NCI-H524 treated with DMSO at 0.1 percent for 48 hours (cell line): ENCODE measurements at places on chromosomes 6 and 20.
A peak's percentile ranks its signal among the peaks of the same experiment; 100 is the strongest.

GRCh38 chr20:57069442-57069841 lies 197.0 kb downstream of the BMP7 start:
- DNase-seq: no peak

DNA sequence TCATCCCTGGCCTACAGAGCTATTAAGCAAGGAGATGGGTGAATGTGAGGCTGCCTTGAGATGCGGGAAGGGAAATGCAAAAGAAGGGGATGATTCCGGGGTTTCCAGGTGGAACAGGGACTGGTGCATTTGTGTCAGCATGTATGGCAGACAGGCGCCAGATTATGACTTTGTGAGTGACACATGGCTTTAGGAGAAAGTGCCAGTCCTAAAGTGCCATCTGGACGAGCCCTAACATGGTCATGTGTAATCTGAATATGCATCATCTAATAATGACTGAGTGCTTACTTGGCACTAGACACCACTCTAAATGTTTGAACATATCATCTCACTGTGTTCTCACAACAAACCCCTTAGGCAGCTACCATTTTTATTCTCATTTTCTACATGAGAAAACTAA lies 195.0 kb upstream of the TSHZ2 start:
- peak; percentile 70 for DNase-seq

DNA sequence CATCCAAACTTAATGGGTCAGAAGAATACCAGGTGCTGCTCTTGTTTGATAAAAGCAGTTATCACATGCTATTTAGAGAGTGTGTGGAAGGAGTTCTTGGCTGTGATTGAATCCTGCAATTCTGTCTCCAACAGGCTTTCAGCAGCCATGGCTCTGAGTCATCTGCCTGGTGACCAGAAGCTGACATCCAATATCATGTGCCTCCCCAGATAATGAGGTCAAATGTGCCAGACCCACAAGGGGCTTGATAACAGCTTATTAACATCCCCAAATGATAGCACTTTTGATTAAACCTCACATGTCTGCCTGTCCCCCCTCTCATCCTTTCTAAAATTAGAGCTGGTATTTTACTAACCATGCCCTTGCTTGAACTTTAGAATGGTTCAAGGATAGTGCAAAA lies 175.7 kb upstream of the PLN start:
- DNase-seq: no peak

DNA sequence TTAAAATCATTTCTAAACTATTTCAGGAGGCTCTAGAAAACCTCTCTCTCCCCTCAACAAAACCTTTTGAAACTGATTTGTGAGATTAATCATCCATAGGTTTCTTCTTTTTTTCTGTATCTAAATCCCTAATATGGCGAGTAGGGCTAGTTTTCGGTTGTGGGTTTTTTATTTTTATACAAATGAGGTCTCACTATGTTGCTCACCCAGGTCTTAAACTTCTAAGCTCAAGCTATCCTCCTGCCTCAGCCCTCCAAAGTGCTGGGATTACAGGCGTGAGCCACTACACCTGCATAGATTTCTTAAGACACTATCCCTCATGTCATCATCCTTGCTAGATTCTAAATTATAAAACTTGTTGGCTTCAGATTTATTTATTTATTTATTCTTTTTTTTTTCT lies 43.9 kb downstream of the ORC3 start:
- DNase-seq: no peak

DNA sequence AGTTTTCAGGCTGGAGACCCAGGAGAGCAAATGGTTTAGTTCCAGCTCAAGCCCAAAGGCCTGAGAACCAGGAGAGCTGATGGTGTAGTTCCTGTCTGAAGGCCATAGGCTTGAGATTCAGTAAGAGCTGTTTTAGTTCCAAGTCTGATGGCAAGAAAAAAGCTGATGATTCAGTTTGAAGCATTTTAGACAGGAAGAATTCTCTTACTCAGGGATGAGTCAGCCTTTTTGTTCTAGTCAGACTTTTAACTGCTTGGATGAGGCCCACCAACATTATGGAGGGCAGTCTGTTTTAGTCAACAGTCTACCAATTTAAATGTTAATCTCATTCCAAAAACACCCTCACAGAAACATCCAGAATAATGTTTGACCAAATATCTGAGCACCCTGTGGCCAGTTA lies 2.5 kb downstream of the ZSCAN26 start:
- no peak for DNase-seq

DNA sequence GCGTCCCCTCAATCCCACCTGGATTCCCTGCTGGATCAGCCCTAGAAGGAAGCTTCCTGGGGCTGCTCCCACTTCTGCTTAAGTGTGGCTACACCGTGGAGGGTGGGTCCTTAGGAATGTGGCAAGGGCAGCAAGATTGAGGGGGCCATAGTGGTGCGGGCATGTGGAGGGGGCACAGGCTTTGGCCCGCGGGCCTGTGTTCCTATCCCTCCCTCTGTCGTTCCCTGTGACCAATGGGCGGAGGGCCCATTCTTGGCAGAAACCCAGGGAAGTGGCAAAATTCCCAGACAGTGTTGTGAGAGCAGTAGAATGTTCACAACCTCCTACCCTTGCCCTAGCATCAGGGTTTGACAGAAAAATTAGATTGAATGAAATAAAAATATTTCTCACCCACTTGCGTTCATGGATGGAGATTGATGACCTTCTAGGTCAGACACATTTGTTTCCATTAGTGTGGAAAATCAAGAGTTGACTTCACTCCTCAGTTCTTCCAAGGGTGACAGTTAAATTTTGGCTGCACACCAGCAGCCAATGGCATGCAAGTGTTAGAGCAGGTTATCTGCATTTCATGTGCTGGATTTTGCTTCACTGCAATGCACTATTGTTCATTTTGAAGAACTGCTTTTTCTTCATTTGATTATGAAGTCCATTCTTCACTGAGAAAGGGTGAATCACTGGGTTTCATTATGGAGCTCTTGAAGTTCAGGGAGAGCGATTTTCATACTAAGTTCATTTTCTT lies 49.3 kb upstream of the AHI1 start:
- DNase-seq: no peak

DNA sequence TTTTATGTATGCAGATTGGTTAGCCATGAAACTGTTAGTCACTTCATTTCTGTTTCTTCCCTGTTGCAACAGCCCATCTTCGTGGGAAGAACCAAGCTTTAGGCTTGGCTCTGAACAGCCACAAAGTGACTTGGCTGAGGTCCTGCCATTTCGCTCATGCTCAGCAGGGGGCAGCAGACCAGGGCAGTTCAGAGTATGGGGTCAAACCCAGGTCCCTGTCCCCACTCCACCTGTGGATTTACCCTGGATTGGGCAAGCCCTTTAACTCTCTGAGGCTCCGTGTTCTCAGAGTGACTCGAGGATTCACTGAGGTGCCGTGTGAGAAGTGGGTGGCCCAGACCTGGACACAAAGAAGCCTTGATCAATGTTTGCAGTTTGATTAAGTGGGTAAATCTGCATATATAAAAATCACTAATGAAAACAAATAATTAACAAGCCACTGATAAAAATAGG lies 19.8 kb upstream of the MAP1LC3A start:
- DNase-seq: no peak

DNA sequence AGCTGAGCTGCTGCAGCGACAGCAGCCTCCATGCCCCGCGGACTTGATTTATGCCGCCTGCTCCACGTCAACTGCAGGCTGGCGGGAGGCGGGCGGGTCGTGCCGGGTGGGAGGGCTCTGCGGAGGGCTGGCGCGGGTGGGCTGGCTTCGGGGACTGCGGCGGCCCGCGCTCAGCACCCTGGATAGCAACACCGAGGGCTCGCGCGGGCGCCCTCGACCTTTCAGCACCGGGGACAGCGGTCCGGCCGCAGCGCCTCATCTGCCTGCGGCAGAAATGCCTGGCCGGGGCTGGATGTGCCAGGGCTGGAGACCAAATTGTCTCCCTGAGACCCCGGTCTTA lies 792 bp downstream of the SNAP25 start:
- DNase-seq: no peak

DNA sequence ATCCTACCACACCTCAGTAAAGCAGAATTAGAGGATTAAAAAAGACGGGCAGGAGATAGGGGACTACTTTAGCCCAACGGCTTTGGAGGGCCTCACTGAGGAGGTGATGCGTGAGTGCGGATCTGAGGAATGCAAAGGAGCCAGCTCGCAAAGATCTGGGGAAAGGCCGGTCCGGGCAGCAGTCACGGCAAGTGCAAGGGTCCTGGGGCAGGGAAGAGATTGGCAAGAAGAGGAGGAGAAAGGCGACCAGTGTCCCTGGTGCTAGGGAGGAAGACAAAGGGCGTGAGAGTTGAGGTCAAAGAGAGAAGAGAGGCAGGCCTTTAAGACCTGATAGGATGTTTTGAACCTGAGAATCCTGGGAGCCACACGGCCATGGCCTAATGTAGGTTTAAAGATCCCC lies 86.8 kb downstream of the KCNB1 start:
- no peak for DNase-seq

- DNase-seq: no peak
These were observed at the start of gene TPBG for GRCh38 chr6:82363428-82364086. Gene TPBG, plus strand, starts transcription at chr6:82363817. Its CDS starts 1,145 bp downstream, at chr6:82364962.

- no peak for DNase-seq
These were observed at the start of gene BEND3 for GRCh38 chr6:107114926-107115694. Gene BEND3, minus strand, starts transcription at chr6:107115515. Its CDS starts 16,230 bp downstream, at chr6:107099285.

- DNase-seq: no peak
These were observed 241.5 kb upstream of the RNF24 start for GRCh38 chr20:4256874-4257273.

GRCh38 chr6:11730641-11731040 lies 48.0 kb downstream of the ADTRP start:
- no peak for DNase-seq

DNA sequence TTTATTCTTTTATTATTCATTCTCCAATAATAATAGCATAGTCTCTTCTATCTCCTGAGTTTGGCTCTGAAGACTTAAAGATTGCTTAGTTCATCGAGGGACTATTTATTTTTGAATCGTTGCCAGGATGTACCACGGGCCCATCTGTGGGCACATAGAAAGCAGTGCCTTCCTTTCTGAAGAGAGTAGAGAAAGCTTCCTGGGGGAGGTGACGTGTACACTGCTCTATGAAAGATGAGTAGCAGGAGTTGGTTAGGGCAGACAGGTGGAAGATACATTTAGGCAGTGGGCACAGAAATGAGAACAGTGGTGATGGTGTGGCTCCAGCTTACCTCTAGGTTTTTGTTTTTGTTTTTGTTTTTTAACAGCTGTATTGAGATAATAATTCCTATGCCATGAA lies 98.4 kb downstream of the CDKAL1 start:
- no peak for DNase-seq

DNA sequence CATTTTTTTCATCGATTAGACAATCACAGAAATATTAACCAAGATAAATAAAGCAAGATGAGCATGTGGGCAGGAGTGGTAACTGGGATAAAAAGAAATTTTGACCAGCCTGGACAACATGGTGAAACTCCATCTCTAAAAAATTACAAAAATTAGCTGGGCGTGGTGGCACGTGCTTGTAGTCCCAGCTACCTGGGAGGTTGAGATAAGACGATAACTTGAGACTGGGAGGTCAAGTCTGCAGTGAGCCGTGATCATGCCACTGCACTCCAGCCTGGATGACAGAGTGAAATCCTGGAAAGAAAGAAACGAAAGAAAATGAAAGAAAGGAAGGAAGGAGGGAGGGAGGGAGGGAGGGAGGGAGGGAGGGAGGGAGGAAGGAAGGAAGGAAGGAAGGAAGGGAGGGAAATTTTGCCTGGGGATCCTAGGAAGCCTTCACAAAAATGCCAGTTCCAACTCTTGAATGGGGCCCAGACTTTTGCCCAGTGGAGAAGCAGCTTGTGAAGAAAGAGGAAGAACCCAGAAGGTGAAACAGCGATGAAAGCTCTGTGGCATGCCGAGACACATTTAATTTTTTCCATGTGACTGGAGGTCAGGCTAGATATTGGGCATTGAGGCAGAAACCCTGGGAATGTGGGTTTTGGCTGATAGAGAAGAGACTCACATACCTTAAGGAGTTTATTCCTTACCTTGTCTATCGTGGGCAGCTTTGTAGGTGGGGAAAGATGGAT lies 20.3 kb downstream of the CCDC170 start:
- DNase-seq: no peak

DNA sequence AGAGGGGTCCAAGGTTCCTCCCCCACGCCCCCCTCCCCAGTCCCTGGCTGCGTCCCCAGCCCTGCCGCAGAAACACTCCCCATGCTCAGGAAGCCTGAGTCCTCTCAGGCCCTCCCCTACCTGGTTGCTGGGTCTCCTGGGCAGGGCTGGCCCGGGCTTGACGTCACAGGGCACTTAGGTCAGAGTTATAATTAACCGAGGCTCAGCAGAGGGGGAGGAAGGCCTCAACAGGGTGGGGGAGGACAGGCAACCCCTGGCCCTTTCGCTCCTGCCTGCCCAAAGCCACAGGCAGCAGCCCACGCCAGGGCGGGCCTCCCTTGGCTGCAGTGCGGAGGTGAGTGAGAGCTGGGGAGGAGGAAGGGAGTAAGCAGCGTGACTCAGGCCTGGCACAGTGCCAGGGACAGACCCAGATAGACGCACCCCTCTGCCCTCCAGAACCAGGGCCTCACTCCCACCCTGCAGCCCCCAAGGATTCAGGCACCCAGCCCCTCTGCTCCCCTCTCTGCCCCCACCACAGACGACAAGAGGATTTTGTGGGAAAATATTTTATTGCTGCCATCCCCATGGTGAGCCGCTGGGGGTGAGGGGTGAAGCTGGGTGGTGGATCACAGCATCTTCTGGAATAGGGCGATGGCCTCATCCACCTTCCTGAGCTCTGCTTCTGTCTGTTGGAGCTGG lies at the start of gene VWA7:
Gene VWA7 (minus strand): TSS at position 340 of the 678 bp plus-strand sequence. CDS start 549 bp downstream, outside the sequence.
- no peak for DNase-seq

DNA sequence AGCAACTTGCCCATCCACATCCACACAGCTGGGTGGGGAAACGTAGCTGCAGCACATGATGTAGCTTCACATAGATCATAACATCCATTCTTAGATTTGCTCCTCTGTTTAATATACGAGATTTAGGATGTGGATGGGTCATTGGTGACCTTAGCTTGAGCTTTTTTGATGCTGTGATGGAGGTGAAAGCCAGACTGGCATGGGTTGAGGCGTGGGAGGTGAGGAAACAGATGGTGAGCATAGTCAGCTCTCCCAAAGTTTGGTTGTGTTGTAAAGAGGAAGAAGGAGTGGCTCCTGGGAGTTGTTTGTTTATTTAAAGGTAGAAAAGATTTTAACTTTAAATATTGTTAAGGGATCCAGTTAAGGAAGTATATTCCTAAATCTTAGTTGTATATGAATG lies 5.3 kb downstream of the ARFGEF2 start:
- no peak for DNase-seq

DNA sequence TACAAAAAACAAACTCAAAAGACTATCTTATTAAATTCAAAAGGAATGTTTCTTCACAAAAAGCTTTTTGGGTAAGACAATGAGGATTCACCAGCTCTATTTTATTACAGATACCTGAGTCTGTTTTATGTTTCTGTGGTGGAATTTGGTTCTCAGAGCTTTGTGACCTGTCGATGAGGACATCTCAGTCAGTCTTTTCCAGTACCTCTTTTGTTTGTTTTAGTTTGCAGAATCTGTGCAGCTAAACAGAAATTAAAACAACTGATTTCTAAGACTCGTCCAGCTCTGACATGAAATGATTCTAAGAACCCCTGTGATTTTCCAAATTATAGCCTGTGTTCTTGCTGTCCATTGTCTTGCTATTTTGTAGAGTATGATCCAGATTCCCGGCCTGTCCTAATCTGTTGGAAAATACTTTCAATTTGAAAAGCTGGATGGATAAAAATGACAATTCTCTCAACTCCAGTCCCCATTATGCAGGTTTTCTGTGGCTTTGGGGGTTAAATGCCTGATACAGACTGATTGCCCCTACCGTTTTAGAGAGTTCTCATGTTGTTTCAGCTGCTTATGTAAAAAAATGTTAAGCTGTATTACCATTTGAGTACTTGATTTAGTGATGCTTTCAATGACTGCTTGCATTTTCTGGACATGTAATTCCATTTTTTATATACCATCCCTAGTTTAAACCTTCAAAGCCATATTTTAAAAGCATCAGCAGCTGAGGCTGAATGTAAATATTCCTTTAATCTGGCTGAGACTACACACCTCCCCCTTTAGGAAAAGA lies 94.2 kb upstream of the TAB2 start:
- no peak for DNase-seq
